ENCODE measurements at places on chromosomes 6 and 20. TPM values are rescaled to one million over a fixed set of nuclear protein-coding genes. Genes with fewer than 3 reads are reported as not detected.

DNA sequence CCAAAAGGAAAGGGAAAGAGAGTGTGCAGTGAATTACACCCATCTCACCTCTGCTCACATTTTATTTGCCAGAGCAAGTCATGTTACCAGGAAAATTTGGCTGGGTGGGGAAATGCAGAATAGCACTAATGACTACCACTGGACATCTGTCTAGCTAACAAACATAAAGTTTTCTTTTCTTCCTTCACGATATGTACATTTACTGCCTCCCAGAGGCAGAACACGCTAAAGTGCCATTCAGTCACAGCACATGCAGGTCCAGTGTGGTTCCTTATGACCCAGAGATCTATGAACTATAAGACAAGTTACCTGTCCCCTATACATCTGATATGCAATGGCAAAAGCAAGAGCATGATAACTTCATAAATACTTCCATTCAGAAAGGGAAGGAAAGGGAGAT is 194.1 kb downstream of the OGFRL1 start:
- DNase-seq, result no peak

DNA sequence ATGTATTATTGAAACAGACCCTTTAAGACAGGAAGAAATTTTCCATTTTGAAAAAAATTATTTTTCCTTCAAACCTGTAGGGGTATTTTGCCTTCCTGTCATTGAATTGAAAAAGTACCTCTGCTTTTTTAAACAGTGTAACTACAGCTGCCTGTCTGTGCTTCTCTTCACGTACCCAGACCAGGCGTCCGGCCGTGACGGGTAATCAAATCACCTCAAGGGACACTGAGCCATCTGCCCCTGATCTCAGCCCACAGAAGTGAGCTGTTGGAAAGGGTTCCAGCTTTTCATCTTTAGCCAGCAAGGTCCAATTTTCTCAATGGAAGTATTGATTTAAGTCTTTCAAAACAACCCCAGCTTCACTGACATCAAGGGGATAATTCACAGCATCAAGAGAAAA is 58.0 kb downstream of the SLC35D3 start:
- no peak for DNase-seq

- DNase-seq, result no peak
Observed at GRCh38 chr20:33192912-33193501, 24.1 kb upstream of the BPIFA3 start.

DNA sequence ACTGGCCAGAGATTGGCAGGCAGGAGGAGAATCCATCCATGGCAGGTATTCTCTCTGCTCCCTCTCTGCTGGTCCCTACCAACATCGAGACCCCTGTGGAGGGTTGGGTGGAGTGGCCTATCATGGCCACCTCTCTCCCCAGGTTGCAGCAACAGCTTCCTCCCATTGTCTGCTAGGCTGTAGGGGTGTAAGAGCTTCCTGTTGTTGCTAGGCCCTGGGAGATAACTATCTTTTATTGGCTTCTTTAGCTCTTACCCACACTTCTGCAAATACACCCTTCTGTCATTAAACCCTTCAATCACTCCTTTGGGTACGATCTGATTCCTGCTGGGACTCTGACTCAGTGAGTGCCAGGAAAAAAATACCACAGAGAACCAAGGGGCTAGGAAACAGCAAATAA is 66.6 kb upstream of the FAM184A start:
- no peak for DNase-seq

DNA sequence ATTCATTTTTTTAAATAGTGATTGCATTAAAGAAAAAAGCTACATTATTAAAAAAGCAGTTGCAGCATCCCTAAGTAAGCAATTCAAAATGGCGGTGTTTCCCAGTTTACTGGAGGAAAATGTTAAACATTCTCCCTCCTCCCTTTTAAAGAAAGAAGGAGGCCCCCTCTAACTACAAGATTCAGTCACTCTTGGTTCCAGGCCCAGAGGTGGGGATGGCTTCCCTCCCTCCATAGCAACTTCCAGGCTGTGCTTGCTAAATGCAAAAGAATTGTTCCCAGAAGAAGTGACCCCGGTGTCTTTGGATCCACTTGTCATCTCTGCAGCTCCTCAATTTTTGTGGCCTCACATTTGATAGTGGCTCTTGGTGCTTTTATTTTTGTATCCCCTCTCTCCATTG is 165.9 kb downstream of the SOBP start:
- no peak for DNase-seq

GRCh38 chr6:137666202-137666774 is 172.1 kb upstream of the OLIG3 start:
- no peak for DNase-seq

GRCh38 chr6:127177030-127177922 is 58.8 kb downstream of the RSPO3 start:
- DNase-seq, result no peak

- no peak for DNase-seq
Observed at GRCh38 chr20:16953858-16954257, 205.7 kb downstream of the OTOR start.

DNA sequence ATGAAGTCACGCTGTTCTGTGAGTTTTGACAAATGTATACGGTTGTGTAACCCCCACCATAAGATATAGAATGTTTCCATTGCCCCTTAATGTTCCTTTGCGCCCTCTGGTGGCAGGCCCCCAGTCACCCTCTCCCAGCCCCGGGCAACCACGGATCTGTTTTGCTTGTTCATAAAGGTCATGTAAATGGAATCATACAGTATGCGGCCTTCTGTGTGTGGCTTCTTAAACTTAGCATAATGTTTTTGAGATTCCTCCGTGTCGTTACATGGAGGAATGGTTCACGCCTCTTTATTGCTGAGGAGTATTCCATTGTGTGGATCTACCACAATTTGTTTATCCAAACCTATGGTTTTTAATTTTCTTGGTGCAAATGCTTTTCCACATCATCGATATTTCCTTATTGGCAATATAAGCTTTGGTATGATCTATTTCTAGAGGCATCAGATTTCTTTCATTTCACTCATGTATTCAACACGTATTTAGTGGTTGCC is 28.4 kb downstream of the LYRM2 start:
- DNase-seq, result peak; percentile 3

PTPRT gene
- 17.8 TPM for total RNA-seq

FHL5 gene
- 1.7 TPM for total RNA-seq

XKR7 gene
- 12.6 TPM for total RNA-seq

TCF21 gene
- not detected for total RNA-seq

DLL1 gene
- 11.9 TPM for total RNA-seq

NR2E1 gene
- 9.8 TPM for total RNA-seq

All from occipital lobe (tissue), 3 donors.